ENCODE measurements at places on chromosomes 7 and 10.

DNA sequence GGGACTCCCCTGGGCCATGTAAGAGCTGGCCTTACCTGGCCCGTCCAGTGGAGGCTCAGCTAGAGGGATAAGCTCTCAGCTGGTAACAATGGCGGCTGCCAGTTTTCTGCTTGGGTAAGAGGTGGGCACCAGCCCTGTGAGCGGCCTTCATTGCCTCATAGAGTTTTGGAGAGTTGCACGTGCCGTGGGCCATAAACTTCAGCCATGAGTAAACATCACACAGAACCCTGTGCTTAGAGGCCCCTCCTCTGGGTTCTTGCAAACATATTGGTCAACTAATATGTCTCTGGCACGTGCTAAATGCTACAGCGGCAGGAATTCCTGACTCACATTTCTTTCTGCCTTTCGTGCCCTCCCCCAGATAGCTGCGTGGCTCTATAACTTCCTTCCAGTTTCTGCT lies 103.9 kb upstream of the LEP start:
- no peak for DNase-seq

- DNase-seq, result no peak
Observed at GRCh38 chr10:110802090-110802489, 69.6 kb upstream of the PDCD4 start.

DNA sequence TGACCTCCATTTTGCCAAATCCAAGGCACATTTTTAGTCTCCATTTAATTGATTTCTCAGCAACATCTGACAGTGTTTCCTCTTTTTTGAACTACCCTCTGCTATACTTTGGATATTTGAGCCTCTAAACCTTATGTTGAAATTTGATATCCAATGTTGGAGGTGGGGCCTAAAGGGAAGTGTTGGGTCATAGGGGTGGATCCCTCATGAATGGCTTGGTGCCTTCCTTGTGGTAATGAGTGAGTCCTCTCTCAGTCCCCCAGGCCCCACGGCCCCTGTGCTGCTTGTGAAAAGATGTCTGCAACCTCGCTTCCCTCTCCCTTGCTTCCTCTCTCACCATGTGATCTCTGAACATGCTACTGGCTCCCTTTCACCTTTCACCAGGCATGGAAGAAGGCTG lies 96.8 kb upstream of the DGKB start:
- no peak for DNase-seq

DNA sequence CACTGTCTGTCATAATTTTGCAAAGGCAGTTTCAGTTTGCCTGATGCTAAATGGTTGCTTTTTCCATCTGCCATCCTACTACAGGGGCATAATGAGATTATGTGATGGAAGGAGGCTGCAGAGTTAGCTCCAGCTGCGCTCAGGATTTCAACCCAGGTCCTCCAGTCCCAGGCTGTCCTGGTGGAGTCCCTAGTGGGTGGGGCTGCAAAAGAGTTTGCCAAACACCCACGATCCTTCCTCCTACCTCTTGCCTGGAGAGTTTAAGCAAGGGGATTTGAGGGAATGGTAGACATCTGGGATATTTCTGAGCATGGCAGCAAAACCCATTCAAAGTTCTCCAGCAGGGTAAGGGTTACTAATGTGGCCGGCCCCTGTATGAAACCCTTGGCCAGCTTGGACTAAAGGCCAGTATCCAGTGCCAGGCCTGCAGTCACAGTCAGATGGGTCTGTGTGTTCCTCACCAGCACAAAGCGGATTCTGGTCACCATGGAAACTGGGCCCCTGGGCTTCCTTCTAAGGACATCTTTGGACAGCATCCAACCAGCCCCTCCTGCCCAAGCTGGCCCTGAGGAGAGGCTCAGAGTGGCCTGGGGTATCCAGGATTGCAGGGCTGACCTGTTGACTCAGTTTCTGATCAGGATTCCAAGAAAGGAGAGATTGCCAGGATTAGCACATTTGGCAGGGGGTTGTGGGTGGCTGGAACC lies 42.7 kb upstream of the CHST3 start:
- DNase-seq, result no peak

DNA sequence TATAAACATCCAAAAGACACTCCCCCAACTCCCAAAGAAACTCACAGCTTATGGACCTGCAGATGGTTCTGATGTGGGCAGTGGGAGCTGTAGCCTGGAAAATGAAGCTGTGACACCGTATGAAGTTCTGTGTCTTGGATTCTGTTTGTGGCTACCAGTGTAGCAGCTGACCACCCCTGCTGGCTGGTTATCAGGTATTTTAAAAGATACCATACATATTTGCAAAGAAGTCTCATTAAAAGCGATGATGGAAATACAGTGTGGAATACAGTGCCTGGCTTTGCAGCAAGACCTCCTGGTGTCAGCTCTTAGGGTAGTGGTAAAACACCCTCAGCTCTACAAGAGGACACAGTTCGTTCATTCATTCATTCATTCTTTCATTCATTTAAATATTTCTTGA lies 194.3 kb upstream of the PRKCQ start:
- no peak for DNase-seq

GRCh38 chr10:119207713-119208552 lies 562 bp downstream of the GRK5 start:
- DNase-seq, result peak; percentile 60

DNA sequence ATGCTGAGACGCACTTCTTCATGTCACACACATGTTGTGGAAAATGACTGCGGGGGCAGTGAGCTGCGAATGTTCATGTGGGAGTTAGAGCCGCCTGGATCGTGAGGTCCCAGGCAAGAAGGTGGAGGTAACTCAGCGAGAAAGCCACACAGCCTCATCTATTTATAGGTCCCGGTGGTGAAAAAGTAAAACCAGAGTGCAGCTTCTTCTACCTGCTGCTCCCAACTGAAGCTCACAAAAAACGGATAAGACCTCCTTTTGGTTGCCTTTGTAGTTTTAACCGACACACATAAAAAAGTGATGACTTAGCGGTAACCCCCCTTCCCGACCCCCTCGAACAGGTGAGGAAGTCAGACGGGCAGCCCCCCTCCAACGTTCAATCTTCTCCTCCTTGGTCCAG lies 276.9 kb downstream of the GATA3 start:
- DNase-seq, result peak; percentile 6

GRCh38 chr7:144470078-144470477 lies 66.6 kb upstream of the NOBOX start:
- no peak for DNase-seq

DNA sequence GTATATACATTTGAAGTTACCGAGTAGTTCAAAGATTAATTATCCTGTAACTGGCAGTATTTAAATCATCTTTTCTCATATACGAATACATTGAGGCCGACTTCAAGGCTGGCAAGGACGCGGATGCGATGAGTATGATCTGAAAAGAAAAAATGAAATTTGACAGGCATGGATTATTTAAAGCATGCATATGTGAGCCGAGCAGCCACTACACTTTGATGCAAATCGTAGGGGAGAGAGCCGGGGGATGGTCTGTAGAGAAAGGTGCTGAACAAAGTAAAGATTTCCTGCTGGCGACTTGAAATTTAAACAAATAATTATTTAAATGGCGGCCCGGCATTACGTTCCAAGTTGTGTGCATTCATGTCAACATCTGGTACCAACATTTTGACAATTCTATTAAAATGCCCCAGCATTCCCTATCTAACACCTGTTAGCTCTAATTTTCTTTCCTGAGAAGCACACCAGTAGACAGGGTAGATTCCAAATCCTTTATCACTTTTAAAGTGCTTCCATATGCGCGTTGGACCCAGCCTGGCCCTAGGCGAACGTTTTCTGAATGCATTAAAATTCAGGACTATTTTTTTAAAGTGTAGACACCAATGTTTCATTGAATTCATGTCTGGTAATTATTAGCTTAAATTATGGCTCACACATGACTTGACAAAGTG lies 188.7 kb downstream of the EMX2 start:
- no peak for DNase-seq

GRCh38 chr7:1895664-1896515 lies 225.8 kb downstream of the ELFN1 start:
- DNase-seq, result no peak

DNA sequence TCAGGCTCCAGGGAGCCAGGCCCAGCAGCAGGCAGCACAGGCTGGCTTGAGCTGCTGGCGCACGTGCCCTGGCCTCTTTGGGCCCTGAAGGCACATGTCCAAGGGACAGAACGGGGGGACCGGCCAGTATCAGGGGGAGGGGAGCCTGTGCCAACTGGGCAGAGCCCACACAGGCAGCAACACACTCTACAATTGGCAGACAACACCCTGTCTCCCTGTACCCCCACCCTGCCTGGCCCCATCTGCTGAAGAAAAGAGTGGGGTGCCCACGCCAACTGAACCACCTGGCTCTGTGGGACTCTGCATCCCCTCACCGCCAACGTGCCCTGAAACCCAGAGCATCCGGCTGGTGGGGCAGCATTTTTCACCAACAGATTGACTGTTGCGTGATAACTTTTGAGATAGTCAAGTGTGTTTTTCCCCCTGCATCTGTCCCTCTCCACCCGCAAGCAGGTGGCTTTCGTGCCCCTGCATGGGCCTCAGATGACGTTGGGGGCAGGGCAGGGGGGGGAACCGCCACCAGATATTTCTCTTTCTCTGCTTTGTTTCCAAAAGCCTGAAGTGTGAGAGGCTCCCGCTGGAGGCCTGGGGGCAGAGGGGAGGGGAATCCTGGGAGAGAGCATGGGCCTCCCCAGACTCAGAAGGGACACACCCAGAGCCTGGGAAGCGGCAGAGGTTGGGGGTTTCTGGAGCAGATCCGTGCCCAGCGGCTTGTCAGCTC lies 21.8 kb downstream of the SLIT1 start:
- no peak for DNase-seq

- no peak for DNase-seq
Observed at GRCh38 chr10:67665491-67665890, 30.5 kb downstream of the CTNNA3 start.

DNA sequence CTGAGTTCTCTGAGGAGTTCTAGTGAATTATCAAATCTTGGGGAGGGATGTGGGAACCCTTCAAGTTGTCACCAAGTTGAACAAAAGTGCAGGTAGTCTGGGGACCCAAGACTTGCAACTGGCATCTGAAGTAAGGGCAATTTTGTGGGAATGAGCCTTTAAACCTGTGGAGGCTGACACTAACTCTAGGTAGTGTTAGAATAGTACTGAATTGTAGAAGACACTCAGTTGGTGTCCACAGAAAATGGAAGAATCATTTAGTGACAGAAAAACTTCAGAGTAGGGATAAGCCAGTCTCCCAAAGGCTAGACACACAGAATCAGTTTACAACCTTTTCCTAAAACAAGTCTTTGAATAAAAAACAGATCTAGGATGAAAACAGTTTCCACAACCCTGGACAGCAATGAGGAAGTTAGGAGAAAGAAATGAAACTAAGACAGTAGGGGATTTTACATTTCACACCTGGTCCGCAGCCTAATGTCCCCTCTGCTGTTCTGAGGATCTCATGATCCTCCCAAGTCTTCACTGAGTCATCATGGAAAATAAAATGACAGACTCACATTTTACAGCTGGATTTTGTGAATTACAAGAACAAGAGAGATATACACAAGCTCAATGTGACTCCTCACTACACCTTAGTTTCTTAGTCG lies 23.0 kb upstream of the ING3 start:
- no peak for DNase-seq

GRCh38 chr7:39321909-39322498 lies 244.2 kb upstream of the YAE1 start:
- no peak for DNase-seq
